Activated CD8-positive, alpha-beta T cell treated with anti-CD3 and anti-CD28 coated beads, Interleukin-2, amount 10 ng/mL, durations not matched to agents 7 days and 5 days (primary cell): ENCODE measurements at places on chromosomes 1 and 21.

- no peaks in the 10 kb centered on the region for H3K36me3 ChIP-seq
- no peaks in the 10 kb centered on the region for H3K4me1 ChIP-seq
- no peak overlapping the region for H3K27ac ChIP-seq
- DNase-seq: no peak
- no peak overlapping the region for H3K4me3 ChIP-seq
- H3K27me3 ChIP-seq: peaks cover 10% of the 10 kb centered on the region
Measured at GRCh38 chr1:108816049-108816893, 40.6 kb downstream of the AKNAD1 start.

DNA sequence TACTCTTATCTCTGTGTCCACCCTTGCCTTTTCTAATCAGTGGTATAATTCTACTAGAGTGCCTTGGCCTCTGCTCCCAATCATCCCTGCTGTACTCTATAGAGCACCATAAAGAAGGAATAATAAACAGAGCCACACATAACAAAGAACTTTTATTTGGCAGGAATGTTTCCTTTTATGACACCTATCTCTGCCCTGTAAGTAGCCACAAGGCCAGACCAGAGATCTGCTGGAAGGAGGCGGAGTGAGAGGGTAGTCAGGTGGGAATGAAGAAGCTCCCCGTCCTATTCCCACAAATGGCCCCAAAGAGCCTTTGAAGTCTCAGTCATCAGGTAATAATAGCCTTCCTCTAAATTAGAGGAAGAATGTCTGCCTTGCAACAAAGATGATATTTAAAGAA lies 32.7 kb downstream of the WLS start:
- no peak for DNase-seq
- no peak overlapping the region for H3K4me3 ChIP-seq
- no peaks in the 10 kb centered on the region for H3K4me1 ChIP-seq

GRCh38 chr1:107181253-107181969 lies 40.6 kb downstream of the NTNG1 start:
- H3K4me1 ChIP-seq: peaks cover 4% of the 10 kb centered on the region
- no peaks in the 10 kb centered on the region for H3K36me3 ChIP-seq
- no peak for DNase-seq
- peaks cover 2% of the 10 kb centered on the region for H3K27me3 ChIP-seq
- H3K27ac ChIP-seq: no peak overlapping the region

DNA sequence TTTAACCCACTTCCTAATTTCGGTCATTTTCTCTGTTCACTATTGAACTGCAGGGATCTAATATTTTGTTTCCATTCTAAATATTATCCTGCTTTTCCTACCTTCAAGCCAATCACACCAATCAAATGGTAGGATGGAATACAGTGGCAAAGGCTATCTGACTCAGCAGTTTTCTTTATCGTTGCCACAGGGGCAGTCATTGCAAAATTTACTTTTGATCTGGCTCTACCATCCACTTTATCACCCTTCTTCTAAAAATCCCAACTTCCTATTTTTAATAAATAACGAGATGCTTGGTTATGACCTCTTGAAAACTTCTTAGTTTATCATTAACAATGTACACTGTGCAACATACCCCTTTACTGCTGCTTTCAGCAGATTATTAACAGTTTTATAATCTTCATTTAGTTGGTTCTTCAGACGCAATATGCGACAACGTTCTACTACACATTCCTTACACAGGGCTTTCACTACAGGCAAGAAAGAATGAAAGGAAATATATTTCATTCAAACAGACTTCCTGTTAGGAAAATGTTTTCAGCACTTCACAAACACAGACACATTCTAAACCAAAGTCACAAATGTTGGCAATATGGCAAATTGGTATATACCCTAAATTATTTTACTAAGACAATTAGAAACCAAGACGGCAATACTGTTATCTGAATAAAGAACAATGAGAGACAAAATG lies 52.3 kb upstream of the RAP1GAP start:
- H3K27ac ChIP-seq: no peak overlapping the region
- H3K27me3 ChIP-seq: no peaks in the 10 kb centered on the region
- H3K4me1 ChIP-seq: no peaks in the 10 kb centered on the region
- peaks cover 44% of the 10 kb centered on the region for H3K36me3 ChIP-seq

DNA sequence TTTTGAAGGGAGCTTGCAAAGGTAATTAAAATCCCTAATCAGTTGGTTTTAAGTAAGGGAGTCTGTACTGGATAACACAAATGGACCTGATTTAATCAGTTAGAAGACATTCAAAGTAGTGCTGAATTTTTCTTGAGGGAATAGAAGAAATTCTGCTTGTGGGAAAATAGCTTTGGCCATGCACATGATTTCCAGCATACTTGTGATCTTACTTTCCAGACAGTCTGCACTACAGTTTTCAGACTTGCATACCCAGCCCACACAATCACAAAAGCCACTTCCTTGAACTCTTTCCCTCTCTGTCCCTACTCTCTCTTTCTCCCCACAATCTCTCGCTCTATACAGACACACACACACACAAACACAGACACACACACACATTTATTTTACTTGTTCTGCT lies 852.1 kb downstream of the PLA2G4A start:
- H3K27ac ChIP-seq: no peak overlapping the region
- H3K4me3 ChIP-seq: no peak overlapping the region
- no peaks in the 10 kb centered on the region for H3K4me1 ChIP-seq
- no peaks in the 10 kb centered on the region for H3K27me3 ChIP-seq
- no peak for DNase-seq
- H3K36me3 ChIP-seq: no peaks in the 10 kb centered on the region

DNA sequence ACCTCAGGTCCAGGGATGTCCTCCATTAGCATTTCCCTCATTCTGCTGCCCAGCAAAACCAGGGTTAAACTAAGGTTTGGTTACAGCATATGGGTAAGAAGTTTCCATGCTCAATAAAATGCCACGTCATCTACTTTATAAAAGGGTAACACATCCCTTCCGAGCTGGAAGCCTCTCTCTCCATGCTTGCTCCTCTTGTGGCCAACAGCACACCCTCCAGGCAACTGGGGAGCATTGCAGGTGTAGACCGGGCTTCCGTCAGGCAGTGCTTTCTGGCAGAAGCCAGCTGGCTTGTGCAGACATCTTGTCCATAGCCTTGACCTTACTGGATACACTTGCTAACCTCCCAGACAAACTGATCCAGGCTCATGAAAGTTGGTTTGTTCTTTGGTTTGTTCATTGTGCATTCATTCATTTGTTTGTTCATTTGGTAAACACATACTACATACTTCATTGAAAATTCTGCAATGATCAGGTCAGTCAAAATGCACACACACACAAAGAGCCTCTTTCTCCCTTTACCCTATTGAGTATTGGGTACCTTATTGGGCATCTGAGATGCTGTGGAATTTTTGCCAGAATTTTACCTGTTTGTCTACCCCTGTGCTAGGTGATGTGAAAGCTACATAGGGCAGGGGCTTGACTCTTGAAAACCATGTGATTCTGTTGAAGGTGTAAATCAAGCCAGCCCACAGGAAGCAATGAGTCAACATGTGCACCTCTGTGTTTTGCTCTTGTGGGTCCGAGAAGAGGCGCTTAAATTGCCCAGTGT lies 422.8 kb downstream of the CAMTA1 start:
- H3K4me1 ChIP-seq: no peaks in the 10 kb centered on the region
- H3K27me3 ChIP-seq: peaks cover 11% of the 10 kb centered on the region
- H3K4me3 ChIP-seq: no peak overlapping the region

- peaks cover 40% of the 10 kb centered on the region for H3K36me3 ChIP-seq
- peaks cover 17% of the 10 kb centered on the region for H3K27me3 ChIP-seq
Measured at GRCh38 chr1:6185635-6186382, 5.7 kb upstream of the CHD5 start.

DNA sequence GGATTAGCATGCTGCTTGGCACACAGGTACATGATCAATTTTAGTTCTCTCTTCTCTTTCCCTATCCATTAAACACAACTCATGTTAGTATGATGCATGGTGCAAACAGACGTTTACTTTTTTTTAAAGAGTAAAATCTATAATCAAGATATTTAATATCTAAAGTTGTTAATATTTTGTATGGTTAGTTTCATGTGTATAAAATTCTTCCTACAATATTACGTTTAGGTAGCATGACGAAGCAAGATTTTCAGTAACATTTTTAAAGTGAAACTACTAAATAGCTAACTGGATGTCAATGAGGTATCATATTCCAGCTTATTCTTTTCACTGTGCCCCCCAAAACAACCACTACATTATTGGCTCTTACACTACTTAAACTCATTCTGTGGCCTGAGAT lies 36.6 kb downstream of the CNIH4 start:
- H3K27ac ChIP-seq: no peak overlapping the region
- peaks cover 7% of the 10 kb centered on the region for H3K4me1 ChIP-seq
- DNase-seq: no peak
- H3K27me3 ChIP-seq: no peaks in the 10 kb centered on the region
- H3K4me3 ChIP-seq: no peak overlapping the region
- H3K36me3 ChIP-seq: peaks cover 81% of the 10 kb centered on the region

GRCh38 chr1:147539122-147539575 lies 2.2 kb upstream of the BCL9 start:
- peaks cover 28% of the 10 kb centered on the region for H3K4me1 ChIP-seq
- H3K4me3 ChIP-seq: no peak overlapping the region
- H3K36me3 ChIP-seq: peaks cover 4% of the 10 kb centered on the region
- H3K27me3 ChIP-seq: no peaks in the 10 kb centered on the region
- DNase-seq: no peak

DNA sequence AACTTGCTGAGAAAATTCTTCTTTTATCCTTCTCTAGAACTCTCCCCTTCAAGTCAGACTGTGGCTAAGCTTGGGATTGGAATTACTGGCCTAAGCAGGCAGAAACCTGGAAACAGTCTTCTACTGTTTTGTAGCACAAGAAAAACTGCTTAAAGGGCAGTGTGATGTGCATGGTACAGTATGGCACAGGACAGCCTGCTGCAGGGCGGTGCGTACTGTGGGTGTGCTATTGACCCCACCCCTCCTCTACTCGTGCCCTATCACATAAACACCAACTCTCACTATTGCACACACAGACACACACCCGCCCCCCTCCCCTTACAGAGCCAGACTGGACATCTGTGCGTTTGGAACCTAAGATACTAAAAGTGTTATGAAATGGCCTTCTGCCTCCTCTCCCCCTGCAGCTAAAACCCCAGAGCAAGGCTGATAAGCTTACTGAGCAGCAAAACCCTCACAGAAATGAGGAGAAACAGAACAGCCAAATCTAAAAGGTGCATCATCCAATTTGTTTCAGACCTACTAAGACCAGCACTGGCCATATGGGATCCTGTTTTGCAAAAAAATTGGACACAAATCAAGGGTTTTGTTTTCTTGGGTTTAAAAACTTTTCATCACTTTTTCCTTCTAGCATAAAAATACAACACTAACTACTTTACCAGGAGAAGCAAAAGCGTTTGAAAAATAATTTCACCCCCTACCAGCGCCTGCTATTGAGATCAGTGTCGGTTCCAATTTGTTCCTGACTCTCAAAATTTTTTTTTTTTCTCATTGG lies 355.8 kb upstream of the LYPLAL1 start:
- no peak overlapping the region for H3K27ac ChIP-seq
- no peaks in the 10 kb centered on the region for H3K4me1 ChIP-seq
- H3K36me3 ChIP-seq: no peaks in the 10 kb centered on the region
- no peak for DNase-seq
- no peak overlapping the region for H3K4me3 ChIP-seq
- no peaks in the 10 kb centered on the region for H3K27me3 ChIP-seq

DNA sequence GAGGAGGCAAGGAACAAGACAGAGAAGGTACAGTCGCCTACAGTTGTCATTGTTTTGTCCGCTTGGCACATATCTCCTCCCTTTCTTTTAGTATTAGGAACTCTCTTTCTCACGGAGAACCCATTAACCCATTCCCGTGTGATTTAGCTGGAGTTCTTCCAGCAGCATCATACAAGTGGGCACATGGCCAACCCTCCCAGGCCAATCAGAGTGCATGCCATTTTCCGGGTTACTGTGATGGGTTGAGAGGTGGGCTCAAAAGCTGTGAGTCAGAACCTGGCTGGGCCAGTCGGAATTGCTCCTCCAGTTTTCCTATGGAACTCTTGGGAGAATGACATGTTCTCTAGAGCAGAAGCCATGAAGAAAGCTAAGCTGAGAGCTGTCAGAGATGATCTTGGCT lies 83.1 kb upstream of the SOD1 start:
- H3K4me3 ChIP-seq: no peak overlapping the region
- H3K27me3 ChIP-seq: peaks cover 3% of the 10 kb centered on the region
- no peaks in the 10 kb centered on the region for H3K36me3 ChIP-seq
- no peak for DNase-seq
- H3K27ac ChIP-seq: no peak overlapping the region
- H3K4me1 ChIP-seq: no peaks in the 10 kb centered on the region

GRCh38 chr21:40057331-40057730 lies 190.1 kb downstream of the PCP4 start:
- no peaks in the 10 kb centered on the region for H3K4me1 ChIP-seq
- H3K27ac ChIP-seq: no peak overlapping the region
- H3K4me3 ChIP-seq: no peak overlapping the region
- no peak for DNase-seq

- H3K4me1 ChIP-seq: no peaks in the 10 kb centered on the region
- no peak overlapping the region for H3K4me3 ChIP-seq
- DNase-seq: no peak
- peaks cover 4% of the 10 kb centered on the region for H3K27me3 ChIP-seq
- H3K27ac ChIP-seq: no peak overlapping the region
Measured at GRCh38 chr21:35593000-35593502, 467.3 kb downstream of the SETD4 start.

DNA sequence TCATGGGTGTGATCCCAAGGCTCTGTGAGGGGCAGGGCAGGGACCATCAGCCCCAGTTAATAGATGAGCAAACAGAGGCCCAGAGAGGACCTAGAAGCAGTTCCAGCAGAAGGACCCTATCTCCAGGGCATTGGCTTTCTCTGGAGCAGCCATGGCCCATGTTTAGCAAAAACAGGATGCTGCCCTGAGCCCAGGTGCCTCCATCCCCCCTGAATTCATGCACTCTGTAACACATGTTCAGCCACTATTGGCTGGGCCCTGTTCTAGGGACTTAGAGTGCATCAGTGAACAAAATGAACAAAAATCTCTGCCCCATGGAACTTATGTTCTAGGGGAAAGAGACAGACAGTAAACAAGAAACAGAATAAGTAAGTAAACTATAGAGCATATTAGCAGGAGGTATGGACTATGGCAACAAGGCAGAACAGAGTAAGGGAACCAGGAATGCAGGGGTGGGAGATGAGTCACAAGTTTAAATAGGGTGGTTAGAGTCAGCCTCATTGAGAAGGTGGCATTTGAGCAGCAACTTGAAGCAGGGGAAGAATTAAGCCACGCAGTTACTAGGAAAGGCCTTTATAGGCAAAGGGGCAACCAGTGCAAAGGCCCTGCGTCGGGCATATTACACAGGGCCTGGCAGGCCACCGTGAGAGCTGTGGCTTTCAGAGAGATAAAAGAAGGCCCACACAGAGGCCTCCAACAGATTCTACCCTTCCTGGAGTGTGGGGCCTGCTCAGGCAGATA lies 185.9 kb upstream of the EDN2 start:
- no peaks in the 10 kb centered on the region for H3K36me3 ChIP-seq
- no peak overlapping the region for H3K4me3 ChIP-seq
- H3K27ac ChIP-seq: peak overlapping the region; percentile 54
- peaks cover 99% of the 10 kb centered on the region for H3K4me1 ChIP-seq
- H3K27me3 ChIP-seq: no peaks in the 10 kb centered on the region
- no peak for DNase-seq

- H3K4me1 ChIP-seq: peaks cover 2% of the 10 kb centered on the region
- peaks cover 40% of the 10 kb centered on the region for H3K27me3 ChIP-seq
- no peaks in the 10 kb centered on the region for H3K36me3 ChIP-seq
- DNase-seq: no peak
- no peak overlapping the region for H3K4me3 ChIP-seq
Measured at GRCh38 chr1:22351768-22352080, 99.9 kb upstream of the ZBTB40 start.

- H3K4me3 ChIP-seq: no peak overlapping the region
- H3K36me3 ChIP-seq: no peaks in the 10 kb centered on the region
- H3K27me3 ChIP-seq: peaks cover 15% of the 10 kb centered on the region
- no peak overlapping the region for H3K27ac ChIP-seq
- H3K4me1 ChIP-seq: no peaks in the 10 kb centered on the region
Measured at GRCh38 chr1:117142200-117142599, 20.7 kb upstream of the TRIM45 start.
